ENCODE measurements at places on chromosomes 7 and 10. TPM values are rescaled to one million over a fixed set of nuclear protein-coding genes. Genes with fewer than 3 reads are reported as not detected.

The ADGRA1 gene
- total RNA-seq, result 0.37 TPM

The TDRD1 gene
- total RNA-seq, result 0.14 TPM

GRCh38 chr10:4816966-4817365, 9.0 kb upstream of the AKR1E2 start:
- DNase-seq, result no peak

The GOLGA7B gene
- not detected for total RNA-seq

- DNase-seq, result peak; percentile 72
These were observed 466.6 kb downstream of the XPNPEP1 start for GRCh38 chr10:109456566-109457301.

The GPR37 gene
- 20.0 TPM for total RNA-seq

- peak; percentile 66 for DNase-seq
These were observed 7.1 kb upstream of the RBM28 start for GRCh38 chr7:128350708-128351295.

- peak; percentile 96 for DNase-seq
These were observed 104.4 kb upstream of the ZNF92 start for GRCh38 chr7:65269150-65269856.

- no peak for DNase-seq
These were observed 86.4 kb downstream of the NKX6-2 start for GRCh38 chr10:132699411-132700155.

The KEL gene
- 7.7 TPM for total RNA-seq

- peak; percentile 71 for DNase-seq
These were observed 59.3 kb downstream of the NUDCD3 start for GRCh38 chr7:44431091-44431608.

DNA sequence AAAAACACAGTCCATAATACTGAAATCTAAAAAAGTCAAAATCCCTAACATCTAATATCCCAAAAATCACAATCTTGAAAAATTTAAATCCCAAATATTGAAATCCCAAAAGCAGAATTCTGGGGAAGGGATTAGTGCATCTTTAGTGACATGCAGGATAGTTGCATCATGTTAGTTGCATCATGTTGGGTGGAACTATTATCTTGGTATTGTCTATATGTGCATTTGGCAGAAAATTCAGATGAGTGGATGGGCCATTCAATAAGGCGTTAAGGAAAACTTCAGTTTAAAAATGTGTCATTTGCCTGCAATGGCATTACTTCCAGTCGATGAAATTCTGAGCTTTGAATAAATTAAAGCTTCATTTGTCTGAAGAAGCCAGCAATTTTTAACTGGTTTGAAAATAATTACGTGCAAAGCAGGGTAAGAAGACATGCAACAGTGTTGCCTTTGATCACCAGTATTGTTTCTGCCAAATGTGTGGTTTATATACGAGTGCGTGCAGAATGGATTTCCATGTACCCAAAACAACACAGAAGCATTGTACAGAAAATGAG, 221.4 kb upstream of the NFE2L3 start:
- DNase-seq, result no peak

The PAX2 gene
- not detected for total RNA-seq

DNA sequence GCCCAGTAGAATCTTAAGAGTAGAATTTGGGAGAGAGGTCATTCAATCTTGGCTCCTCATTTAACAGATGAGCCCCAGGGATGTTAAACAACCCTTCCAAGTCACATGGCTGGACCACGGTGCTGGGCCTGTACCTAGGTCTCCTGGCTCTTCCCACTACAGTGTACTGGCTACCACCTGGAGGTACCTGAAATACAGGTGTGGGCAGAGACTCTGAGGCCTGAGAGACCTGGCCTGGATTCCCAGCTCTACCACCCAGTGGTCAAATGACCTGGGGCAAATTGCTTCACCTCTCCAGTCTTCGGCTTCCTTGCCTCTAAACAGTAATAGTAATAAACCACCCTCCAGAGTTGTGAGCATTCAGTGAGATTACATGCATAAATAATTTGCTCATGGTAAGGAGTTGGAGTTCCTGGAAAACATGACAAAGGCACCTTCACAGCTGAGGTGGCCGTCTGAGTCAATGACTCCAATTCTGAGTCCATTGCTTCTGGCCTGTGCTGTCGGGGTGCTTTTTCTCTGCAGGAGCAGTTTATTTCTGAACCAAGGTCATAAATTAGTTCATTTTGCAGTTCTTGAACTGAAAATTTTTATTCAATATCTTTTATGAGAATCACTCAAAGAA, 2.7 kb downstream of the GOT1 start:
- DNase-seq, result no peak

DNA sequence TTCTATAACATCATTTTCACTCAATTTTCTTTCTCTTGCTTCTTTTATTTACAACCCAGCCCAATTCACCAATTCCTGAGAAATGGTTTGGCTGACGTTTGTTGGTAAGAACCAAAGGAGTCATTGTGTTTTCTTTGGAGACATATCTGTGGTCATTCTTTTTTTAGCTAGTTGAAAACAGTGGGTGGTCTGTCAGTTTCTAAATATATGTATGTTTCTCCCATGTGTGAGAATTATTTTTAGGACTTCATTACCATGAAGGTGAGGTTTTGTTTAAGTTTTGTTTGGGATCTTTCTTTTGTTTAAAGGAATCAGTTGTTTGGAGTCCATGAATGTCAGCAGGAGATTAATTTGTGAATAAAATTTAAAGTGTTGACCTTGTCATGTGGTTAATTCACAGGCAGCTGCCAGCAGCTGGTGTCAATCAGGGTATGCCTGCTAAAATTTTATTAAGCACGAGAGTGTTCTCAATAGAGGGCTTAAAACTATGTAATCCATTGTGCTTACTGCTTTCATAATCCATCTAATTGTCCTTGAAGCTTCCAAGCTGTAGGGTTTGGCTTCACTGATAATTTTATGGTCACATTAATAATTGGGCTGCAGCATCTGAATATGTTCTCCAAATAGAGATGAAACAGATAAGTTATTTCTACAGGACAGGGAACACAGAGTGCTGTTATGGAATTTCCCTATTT, 38.7 kb downstream of the INSYN2A start:
- DNase-seq, result no peak

GRCh38 chr7:75045881-75046280, 27.7 kb downstream of the RCC1L start:
- no peak for DNase-seq

DNA sequence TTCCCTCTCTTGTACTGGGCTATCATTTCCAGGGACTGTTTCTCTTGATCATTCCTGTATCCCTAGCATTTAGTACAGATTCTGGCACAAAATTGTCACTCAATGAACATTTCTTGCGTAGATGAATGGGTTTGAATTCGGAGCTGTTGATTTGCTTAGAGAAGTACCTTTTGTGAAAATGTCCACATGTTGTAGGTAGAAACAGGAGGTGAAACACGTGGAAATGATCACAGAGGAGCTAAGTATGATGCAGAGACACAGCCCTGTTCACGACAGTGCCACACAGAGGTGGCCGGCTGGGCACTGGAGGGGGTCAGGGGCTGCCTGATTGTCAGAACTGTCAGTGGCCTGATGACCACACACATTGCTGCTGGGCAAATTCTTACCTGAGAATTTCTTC, 196.1 kb upstream of the PRKCQ start:
- DNase-seq, result no peak

DNA sequence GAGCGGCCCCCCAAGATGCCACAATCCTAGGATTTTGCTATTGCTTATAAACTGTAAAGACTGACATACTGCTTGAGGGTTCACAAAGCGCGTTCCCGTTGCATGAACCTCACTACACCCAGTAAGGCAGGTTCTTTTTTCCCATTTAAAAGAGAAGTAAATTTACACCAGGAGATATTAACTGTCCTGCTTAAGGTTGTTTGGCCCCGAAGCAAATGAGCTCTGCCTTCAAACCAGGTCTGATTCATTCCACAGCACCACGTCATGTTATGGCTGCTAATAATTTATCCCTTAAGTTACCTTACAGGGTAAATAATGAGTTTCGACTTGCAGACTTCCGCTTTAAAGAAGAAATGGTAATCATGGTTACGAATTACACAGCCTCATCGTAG, 559 bp upstream of the FKBP14 start:
- no peak for DNase-seq

GRCh38 chr10:77522268-77522809, 115.3 kb downstream of the KCNMA1 start:
- DNase-seq, result peak; percentile 63

DNA sequence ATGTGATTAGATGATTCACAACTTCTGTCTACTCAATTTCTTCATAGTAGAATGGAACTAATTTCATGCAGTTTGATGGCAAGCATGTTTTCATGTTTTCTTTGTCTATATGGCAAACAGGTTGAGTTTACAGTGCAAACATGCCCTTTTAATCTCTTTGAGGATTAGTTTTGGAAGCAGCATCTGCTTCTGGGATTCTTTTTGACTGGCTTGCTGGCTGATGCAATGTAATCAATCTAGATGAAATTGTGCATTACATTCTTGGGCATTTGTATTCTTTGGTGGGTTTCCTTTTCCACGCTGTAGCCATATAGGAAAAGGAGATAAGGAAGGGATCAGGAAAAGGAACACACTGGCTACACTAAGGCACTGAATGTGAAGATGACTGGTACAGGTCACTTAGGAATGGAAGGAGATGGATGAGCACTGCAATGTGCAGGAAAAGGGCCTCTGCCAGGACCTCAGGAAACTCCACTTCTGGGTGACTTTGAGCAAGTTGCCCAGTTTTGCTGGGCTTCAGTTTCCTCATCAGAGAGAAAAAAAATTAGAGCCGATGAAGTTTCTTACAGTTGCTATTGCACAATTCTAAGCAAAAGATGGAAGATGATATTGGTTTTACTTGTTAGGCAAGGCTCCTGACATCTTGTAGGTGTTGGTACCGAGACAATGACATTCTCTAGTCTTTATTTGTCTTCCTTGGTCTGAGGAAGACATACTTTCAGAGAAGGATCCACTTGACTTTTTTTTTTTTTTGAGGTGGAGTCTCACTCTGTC, 269.1 kb downstream of the SUGCT start:
- no peak for DNase-seq

The ANKIB1 gene
- 26.4 TPM for total RNA-seq

DNA sequence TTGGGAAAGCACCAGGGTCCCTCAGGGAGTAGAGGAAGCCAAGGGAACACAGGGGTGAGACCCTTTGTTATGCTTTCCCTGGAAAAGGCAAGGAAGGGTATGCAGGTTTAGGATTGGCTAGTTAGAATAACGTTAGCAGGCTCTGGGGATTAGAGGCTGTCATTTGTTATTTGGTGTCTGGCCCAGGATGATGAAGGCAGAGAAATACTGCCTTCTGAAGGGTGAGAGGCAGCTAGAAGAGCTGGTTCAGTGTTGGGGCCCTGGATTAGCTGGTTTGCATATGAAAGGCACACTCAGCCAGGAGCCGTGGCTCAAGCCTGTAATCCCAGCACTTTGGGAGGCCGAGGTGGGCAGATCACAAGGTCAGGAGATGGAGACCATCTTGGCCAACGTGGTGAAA, 3.0 kb upstream of the PILRA start:
- peak; percentile 77 for DNase-seq

DNA sequence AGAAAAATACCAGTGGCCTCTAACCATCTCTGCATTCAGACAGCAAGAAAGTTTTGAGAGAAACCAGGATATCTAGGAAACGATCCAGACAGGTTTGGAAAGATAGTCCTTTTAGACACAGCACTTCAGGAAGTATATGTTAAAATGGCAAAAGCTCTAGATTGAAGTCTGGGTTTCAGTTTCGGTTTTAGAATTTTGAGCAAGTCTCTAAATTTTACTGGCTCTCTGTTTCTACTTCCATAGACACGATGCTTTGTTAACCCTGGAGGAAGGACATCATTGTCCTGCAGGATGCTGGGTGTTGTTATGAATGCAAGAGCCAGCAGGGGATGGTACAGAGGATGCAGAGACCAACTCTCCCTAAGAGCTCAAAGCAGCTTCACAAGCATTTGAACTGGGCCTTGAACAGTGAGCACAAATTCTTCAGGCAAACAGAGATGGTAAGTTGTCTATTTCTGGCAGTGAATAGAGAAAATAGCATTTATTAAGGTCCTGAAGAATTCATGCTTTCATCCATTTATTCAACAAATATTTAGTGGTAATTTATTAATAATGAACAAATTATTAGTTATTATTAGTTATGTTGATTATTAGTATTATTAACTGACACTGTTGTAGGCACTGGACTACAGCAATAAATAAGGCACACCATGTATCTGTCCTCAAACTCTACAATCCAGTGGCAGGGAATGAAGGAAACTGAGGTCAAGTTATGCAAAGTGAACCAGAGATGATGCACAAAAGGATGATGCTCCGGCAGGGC, 152.7 kb upstream of the NRP1 start:
- no peak for DNase-seq

The IFIT1B gene
- not detected for total RNA-seq

DNA sequence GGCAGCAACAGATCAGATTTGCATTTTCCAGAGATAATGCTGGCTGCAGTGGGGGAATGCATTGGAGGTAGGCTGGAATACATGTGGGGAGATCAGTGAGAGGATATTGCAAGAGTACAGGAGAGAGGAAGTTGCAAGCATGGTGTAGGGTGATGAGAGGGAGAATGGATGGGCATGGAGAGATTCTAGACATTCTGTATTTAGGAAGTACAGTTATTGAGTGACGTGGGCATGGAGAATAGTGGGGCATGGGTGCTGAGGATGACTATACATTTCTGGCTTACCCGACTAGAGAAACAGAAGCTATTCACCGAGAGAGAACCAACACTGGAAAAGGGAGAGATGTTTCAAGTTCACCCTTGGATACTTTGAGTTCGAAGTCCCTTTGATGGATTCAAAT, 116.9 kb upstream of the SVIL start:
- DNase-seq, result no peak

- no peak for DNase-seq
These were observed 1073.0 kb downstream of the XPNPEP1 start for GRCh38 chr10:108850138-108850854.

The MOGAT3 gene
- 0.52 TPM for total RNA-seq

- no peak for DNase-seq
These were observed 187.5 kb downstream of the EVX1 start for GRCh38 chr7:27430105-27430504.
